ENCODE measurements at places on chromosomes 12 and 14.
A peak's percentile ranks its signal among the peaks of the same experiment; 100 is the strongest.

- no peak for DNase-seq
These were observed 3.7 kb downstream of the AQP2 start for GRCh38 chr12:49953961-49954846.

GRCh38 chr14:72616811-72617210 is 277.1 kb downstream of the DPF3 start:
- DNase-seq, result no peak

- DNase-seq, result no peak
These were observed 17.9 kb upstream of the TCL1B start for GRCh38 chr14:95668235-95668772.

DNA sequence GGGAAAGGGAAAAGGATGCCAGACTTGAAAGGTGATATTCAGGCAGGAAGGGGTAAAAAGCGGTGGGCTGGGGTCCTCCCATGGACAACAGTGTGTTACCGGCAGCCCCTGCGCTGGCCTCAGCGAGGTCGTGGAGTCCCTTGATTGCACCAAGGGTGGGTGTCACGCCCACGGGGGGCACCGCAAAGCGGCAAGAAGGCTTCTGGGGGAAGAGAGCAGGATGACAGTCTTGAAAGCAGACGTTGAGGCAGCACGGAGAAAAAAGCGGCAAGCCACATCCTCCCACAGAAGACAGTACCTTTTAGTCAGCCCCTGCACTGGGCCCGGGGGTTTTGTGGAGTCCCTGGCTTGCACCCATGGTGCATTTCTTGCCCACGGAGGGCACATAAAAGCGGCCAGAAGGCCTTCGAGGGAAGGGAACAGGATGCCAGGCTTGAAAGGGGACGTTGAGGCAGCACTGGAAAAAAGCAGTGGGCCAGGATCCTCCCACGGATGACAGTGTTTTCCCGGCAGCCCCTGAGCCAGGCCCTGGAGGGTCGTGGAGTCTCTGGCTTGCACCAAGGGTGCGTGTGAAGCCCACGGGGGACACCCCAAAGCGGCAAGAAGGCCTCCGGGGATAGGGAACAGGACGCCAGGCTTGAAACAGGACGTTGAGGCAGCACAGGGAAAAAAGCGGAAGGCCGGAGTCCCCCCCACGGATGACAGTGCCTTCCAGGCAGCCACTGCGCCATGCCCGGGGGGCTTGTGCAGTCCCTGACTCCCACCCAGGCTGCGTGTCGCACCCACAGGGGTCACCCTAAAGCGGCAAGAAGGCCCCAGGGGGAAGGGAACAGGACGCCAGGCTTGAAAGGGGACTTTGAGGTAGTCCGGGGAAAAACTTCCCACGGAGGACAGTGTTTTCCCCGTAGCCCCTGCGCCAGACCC is 162.2 kb upstream of the ALG10B start:
- no peak for DNase-seq

DNA sequence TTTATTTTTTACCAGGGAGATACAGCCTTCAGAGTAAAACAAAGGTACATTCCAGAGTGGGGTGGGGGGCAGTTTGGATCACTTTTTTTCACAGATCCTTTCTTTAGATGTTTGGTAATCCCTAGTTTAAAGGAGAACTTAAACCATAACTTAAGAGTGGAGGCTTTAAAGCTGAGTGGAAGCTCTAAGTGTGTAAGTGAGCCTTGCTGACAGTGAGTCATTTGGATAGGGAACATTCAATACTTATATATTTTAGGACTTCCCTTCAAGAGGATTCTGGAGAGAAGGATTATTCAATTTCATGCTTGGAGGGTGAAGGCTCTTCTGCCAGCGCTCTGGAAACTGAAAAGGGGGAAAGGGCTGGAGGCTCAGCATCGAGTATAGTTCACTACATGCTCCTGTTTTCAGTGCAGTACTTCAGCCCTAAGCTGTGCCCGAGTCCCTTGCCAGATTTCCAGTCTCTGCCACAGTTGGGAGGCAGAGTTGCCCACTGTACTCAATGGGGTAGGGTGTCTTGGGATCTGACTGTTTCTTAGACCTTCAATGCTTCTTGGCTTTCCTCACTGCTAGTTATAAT is 8.4 kb downstream of the PRKAG1 start:
- DNase-seq, result no peak

GRCh38 chr14:51022769-51023168 is 72.1 kb downstream of the TRIM9 start:
- DNase-seq, result no peak

DNA sequence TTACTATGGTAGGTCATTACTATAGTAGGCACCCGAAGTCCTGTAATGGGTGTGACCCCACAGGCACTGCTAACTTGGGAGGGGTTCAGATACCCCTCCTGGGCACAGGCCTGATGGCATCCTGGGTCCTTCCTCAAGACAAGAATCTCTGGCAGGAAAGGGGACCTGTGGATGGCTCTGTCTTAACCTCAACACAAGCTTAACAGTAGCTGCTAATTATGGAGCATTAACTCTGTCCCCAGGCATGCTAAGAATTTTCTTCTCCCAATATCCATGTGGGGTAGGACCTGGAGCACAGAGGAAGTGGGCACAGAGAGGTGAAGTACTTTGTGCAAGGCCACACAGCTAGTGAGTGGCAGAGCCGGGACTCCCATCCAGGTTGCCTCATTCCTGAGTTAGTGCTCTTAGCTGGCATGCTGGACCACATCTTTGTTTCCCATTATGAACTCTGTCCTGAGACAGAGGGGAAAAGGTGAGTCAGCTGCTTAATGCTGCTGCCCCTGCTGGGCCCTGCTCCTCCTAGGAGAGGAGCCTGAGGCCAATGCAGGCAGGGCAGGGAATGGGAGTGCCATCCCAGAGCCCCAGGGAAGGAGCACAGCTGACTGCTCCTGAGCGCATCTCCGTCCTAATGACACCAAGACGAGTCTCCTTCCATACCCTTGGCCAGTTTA is 32.1 kb downstream of the GALNT16 start:
- DNase-seq, result no peak

DNA sequence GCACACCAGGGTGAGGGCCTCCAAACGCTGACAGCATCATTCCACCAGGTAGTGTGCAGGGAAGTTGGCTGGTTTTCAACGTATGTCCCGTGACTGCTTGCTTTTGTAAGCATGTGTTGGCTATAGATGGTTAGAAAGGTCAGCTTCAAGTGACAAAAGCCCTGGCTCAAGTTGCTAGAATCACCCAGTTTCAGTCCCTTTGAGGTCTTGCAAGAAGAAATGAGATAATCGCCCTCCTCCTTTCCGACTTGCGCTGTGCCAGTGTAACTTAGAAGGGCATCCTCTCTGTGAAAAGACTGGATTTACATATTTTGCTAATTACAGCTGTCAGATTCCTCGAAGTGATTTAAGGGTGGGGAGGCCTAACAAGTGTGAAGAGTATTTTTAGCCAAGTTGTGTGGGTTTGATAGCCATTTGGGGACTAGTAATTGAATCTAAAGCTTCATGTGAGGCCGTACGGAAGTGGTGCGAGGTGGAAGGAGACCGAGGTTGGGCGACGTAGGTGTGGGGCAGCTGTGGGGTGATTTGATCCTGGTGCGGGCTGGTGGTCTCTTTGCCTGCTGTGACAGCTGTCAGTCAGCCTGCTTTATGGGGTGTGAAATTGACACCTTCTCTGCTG is 94.7 kb downstream of the CHST11 start:
- no peak for DNase-seq

DNA sequence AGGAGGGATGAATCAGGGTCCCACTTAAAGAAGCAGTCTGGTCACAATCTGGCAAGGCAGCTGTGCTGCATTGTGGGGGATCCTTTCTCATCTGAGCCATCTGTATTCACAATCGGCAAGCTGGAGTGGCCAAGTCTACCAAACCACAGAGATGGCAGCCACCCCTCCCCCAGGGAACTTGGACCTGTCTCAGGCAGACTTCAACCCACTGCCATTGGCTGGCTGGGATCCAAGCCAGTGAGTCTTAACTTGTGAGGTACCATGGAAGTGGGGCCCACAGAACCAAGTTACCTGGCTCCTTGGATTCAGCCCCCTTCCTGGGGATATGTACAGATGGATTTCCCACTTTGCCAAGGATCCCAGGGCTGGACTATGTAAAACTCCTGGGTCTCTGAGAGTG is 196.8 kb downstream of the SLC16A7 start:
- no peak for DNase-seq

DNA sequence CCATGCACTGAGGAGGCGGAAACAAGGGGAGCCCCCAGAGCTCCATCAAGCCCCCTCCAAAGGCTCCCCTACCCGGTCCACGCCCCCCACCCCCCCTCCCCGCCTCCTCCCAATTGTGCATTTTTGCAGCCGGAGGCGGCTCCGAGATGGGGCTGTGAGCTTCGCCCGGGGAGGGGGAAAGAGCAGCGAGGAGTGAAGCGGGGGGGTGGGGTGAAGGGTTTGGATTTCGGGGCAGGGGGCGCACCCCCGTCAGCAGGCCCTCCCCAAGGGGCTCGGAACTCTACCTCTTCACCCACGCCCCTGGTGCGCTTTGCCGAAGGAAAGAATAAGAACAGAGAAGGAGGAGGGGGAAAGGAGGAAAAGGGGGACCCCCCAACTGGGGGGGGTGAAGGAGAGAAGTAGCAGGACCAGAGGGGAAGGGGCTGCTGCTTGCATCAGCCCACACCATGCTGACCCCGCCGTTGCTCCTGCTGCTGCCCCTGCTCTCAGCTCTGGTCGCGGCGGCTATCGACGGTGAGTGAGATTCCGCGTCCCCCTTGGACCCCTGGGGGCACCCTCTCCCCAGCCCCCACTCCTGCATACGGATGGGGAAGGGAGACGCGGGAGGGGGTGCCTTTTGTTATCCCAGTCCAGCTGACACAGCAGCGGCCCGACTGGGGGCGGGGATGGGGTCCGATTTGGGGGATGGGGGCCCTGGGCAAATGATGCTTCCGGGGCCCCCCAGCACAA is 400 bp downstream of the LRP1 start:
- no peak for DNase-seq

- DNase-seq, result peak; percentile 6
These were observed 70.0 kb downstream of the KIF21A start for GRCh38 chr12:39372929-39373328.

- DNase-seq, result no peak
These were observed 26.9 kb upstream of the BATF start for GRCh38 chr14:75495399-75495798.

- DNase-seq, result no peak
These were observed 318.5 kb downstream of the BCAT1 start for GRCh38 chr12:24630446-24630845.

DNA sequence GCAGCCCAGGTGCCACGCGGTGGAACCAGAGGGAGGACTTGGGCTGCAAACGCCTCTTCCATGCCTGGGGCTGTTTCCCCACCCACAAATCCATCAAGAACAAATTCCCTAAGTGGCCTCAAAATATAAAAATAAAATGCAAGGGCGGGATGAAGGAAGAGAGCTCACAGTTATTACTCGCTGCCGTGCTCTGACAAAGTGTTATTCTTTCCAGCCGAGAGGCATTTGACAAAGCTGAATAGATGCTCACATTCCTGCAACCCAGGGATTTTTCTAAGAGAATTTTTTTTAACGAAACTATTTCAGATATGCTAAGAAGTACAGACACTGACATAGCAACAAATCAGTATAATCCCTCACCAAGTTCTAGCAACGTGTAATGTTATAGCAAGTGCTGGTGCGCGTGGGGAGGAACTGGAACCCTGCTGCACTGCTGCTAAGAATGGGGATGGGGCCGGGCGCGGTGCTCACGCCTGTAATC is 70.7 kb downstream of the SCARB1 start:
- DNase-seq, result no peak

GRCh38 chr14:64971943-64972791 is at the start of gene RAB15:
Gene RAB15, minus strand, starts transcription at chr14:64972336. Its CDS starts 260 bp downstream, at chr14:64972076.
- DNase-seq, result peak; percentile 64

GRCh38 chr12:103012884-103013283 is 55.4 kb downstream of the ASCL1 start:
- DNase-seq, result no peak

DNA sequence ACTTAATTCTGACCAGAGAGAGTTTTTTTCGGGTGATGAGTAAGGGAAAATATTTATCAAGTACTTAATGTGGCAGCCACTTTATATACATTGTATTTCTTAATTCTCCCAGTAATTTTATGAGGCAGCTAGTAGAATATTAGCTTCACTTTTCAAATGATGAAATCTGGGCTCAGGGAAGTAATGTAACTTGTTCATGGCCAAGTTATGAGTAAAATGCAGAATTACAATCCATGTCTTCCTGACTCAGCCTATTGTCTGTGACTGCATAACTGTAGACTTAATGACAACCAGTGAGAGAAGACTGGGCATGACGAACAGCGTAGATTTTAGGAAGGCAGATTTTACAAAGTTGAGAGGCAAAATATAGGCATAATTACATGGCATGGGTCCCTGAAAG is 106.7 kb upstream of the MIS18BP1 start:
- DNase-seq, result no peak

DNA sequence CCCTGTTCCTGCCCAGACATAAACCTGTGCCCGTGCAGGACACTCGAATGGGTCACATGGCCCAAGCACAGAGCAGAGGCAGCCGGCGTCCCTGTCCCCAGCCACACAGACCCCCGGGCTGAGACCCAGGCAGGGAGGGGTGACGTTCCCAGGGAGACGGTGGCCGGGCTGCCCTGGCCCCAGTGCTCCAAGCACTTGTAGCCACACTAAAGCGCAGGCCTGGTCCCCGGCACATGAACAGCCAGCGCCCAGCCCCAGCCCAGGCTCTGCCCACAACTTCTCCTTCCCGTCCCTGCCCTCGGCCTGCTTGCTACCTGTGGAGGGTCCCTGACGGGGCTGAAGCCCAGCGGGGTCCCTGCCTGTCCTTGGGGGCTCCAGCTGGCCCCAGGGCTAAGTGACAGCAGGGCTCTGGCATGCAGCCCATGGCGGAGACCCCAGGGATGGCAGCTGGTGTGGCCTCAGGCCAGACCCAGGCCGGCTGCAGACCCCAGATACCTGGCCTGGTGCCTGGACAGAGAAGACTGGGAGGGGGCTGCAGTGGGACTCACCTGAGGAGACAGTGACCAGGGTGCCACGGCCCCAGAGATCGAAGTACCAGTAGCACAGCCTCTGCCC is 338.4 kb downstream of the TMEM121 start:
- no peak for DNase-seq

DNA sequence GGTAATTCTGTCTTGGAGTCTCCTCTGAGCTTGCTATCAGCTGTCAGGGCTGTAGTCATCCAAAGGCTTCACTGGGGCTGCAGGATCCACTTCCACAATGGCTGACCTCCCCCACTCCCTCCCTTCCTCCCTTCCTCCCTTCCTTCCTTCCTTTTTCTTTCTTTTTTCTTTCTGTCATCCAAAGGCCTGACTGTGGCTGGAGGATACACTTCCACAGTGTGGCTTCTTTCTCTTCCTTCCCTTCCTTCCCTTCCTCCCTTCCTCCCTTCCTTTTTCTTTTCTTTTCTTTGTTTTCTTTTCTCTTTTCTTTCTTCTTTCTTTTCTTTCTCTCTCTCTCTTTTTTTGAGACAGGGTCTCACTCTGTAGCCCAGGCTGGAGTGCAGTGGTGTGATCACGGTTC is 30.6 kb downstream of the ARF6 start:
- no peak for DNase-seq

GRCh38 chr12:100267603-100268281 is 765 bp downstream of the SCYL2 start:
- peak; percentile 51 for DNase-seq

GRCh38 chr12:31005256-31005943 is 68.3 kb upstream of the DDX11 start:
- no peak for DNase-seq
